ENCODE measurements at places on chromosomes 11 and 22. TPM values are rescaled to one million over a fixed set of nuclear protein-coding genes. Genes with fewer than 3 reads are reported as not detected.

Gene TUBA8
- 0.65 TPM for polyA plus RNA-seq

Gene LDHAL6A
- not detected for polyA plus RNA-seq

Gene DUSP8
- polyA plus RNA-seq, result 0.33 TPM

Gene FAM180B
- not detected for polyA plus RNA-seq

Gene MMP11
- 0.26 TPM for polyA plus RNA-seq

Gene GLYAT
- polyA plus RNA-seq, result not detected

Gene OR8D1
- not detected for polyA plus RNA-seq

Gene F2
- 0.03 TPM for polyA plus RNA-seq

Gene SLC25A45
- polyA plus RNA-seq, result 0.28 TPM

Gene RFPL1
- polyA plus RNA-seq, result not detected

Gene OR2AG2
- polyA plus RNA-seq, result 0.31 TPM

Gene TMEM25
- polyA plus RNA-seq, result 16.9 TPM

Gene UPK2
- 0.74 TPM for polyA plus RNA-seq

Gene ZNF280B
- polyA plus RNA-seq, result 0.14 TPM

Gene PAMR1
- polyA plus RNA-seq, result 4.2 TPM

Gene CASTOR1
- 6.3 TPM for polyA plus RNA-seq
